Tibial artery (tissue), 4 donors: ENCODE measurements at places on chromosomes 3 and 15.
A peak's percentile ranks its signal among the peaks of the same experiment; 100 is the strongest.

DNA sequence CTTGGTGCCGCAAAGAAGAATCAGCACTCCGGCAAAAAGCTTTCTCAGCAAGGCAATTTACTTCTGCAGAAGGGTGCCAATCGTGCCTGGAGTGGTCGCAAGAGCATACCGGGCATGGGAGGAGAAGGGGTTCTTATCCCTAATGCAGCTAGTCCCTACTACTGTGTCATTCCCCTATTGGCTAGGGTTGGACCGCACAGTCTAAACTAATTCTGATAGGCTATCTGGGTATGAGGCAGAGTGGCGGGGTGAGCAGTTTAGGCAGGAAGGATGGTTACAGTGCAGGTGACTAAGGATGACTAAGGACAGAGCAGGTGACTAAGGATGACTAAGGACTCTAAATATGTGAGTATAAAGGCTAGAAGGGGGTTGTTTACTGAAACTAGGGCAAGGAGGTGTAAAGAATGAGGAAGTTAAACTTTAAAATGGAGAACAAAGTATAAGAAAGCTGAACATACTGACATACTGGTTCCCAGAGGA is 52.9 kb downstream of the PGBD4 start:
- DNase-seq: no peak

DNA sequence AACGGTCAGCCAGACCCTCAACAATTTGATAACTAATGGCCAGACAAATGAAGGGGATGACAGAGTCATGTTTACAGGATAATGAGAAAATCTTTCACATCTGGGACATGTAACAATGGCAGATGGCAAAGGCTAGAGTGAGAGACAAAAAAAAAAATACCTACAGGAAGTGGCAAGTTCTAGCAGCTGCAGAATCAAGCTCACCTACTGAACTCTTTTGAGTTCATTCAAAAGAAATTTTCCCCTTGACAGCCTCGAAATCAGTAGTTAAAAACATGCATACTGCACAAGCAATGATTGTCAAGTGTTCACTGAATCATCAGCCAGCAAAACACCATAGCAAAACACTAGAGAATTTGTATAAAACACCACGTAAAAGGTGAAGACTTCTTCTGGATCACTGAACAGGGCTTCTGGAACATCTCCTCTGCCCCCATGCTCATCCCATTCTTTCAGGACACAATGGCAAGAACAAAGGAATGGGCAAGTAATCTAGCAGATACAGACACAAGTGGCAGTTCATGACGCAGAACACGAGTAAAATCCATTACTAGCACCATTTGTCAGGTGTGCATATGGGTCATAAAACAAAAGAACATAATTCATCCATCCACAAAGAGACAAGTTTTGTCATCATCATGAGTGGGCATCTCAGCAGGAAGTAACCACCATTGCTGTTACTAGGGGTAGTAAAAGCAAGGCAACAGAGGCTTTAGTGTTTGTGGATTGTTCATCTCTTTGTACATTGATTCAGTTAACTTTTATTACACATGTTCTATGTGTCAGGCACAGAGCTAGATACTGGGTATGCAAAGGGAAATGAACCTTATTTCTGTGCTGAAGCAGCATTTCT is 13.8 kb upstream of the KCNMB2 start:
- no peak for DNase-seq

DNA sequence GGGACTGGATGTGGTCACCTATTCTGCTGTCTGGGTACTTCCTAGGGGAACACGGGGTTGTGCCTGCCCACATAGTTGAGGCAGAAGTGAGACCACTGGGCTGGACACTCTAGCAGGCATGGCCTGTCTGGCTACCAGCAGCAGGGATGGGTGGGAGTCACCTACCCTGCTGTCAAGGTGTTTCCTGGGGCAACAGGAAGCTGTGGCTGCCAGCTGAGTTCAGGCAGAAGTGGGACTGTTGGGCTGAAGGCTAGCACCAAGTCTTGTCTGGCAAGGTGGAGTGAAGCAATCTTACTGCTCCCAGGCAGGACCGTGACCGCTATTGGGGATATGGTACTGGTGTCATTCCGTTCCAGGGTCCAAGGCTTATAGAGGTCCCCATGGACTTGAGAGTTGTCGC is 20.3 kb upstream of the ZDHHC23 start:
- DNase-seq: no peak

- DNase-seq: no peak
These were observed 357.7 kb downstream of the OTOL1 start for GRCh38 chr3:161854232-161854771.

DNA sequence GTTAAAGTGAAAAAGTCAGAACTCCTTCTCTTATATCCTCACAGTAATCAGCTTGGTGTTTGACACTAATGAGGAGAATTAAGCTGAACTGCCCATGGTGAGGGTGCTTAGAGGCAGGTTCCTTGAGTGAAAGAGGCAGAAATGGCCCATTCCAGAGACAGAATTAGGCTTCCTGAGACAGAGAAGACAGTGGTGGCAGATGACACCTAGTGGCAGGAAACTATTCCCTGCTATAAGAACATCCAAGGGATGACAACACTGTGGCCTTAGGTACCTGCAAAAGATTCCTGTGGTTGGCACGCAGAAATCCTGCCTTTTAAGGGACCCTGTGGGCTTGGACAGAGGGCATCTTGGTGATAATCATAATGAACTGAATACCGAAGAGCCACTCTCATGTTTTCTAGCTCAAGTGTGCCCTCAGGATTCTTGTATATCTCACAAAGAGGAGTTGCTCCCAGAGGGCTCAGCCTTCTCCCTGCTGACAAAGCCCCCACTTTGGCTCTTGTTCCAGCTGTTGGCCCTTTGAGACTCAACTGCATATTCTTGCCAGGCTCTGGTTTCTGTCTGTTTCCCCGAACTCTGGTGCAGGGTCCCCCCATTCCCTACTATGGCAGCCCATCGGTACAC is 56.0 kb downstream of the KBTBD12 start:
- DNase-seq: no peak

DNA sequence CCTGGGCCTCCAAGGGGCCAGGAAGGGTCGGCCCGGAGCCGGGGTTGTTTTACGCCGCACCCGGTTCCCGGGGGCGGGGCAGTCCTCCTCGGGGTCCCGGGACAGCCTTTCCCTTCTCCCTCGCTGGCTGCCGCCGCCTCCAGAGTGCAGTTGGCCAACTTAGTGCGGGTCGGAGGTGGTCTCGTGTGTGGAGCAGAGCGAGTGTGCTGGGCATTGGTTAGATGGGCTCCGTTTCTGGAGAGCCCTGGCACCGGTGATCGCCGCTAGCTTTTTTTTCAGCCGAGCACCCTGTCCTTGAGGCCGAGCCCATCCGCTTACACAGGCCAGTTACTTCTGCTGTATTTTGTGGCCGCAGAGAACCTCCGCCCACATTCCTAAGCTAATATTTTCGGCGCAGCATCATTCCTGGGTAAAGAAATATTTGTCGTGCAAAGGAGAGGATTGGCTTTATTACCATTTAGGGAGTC is 585 bp downstream of the KIF23 start:
- DNase-seq: peak; percentile 40

GRCh38 chr3:64140651-64141050 is 84.6 kb downstream of the PRICKLE2 start:
- DNase-seq: no peak

GRCh38 chr15:31276596-31277298 is 49.9 kb upstream of the KLF13 start:
- DNase-seq: peak; percentile 37

GRCh38 chr3:158095111-158095813 is 11.0 kb downstream of the SHOX2 start:
- DNase-seq: no peak

DNA sequence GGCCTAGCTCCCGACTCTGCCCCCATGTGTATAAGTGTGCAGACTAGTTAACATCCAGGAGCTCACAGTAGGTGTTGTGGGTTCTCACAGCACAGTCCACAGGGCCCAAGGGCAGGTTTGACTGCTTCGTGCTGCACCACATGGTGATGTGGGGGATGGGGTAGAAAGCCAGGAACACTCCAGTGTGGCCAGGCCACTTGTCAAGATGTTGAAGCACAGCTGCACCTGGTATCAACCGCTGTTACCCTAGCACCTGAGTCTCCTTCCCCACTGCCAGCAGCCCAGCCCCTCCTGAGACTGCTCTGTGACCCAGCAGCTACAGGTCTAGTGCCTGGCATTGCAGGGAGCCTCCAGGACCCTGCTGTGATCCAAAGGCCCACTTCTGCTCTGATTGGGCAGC is 53.4 kb downstream of the CHDH start:
- no peak for DNase-seq

DNA sequence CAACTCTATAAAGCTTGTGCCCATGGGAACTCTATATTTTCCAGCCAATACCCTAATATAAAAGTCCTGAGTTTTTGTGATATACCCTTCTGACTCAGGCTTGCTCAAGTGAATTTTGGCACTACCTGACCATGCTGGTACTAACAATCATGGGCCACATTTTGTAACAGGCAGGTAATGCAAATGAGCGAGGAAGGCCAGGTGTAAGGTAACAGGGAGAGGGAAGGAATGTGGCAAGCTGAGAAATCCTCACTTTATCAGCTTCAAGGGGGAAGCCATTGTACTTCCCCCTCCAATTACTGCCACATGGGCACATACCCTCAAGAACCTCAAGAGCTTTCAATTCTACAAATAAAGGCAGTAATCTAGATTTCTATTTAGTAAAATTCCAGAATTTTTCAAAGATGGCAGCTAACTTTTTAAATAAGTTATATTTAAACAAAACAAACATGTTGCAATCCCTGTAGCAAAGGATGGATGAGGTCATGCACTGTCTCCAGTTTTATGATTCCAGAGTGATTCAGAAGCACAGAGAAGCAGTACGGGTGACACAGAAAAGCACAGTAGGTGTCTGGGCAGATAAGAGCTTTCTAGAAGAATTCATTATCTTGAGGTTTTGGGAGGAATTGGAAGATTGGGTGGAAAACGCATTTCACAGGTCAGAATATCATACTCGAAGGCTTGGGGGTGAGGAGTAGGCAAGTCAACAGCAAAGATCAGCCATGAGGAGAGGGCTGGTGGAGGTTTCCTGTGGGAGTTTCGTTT is 87.6 kb downstream of the FOXP1 start:
- no peak for DNase-seq

DNA sequence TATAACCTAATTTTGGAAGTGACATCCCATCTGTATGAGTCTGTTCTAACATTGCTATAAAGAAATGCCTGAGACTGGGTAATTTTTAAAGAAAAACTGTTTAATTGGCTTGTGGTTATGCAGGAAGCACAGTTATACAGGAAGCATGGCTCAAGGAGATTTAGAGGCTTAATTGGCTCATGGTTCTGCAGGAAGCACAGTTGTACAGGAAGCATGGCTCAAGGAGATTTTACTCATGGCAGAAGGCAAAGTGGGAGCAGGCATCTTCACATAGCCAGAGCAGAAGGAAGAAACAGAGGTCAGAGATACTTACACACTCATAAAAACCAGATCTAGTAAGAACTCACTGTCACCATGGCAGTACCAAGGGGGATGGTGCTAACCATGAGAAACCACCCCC is 193.1 kb upstream of the ADAMTS9 start:
- DNase-seq: no peak

- DNase-seq: no peak
These were observed 946.9 kb downstream of the EPHA3 start for GRCh38 chr3:90054311-90054710.

GRCh38 chr3:184568924-184569829 is 7.6 kb downstream of the EPHB3 start:
- DNase-seq: peak; percentile 87

GRCh38 chr15:47813748-47814384 is 96.6 kb downstream of the SEMA6D start:
- no peak for DNase-seq

GRCh38 chr3:36729204-36730056 is 34.9 kb downstream of the DCLK3 start:
- DNase-seq: no peak

DNA sequence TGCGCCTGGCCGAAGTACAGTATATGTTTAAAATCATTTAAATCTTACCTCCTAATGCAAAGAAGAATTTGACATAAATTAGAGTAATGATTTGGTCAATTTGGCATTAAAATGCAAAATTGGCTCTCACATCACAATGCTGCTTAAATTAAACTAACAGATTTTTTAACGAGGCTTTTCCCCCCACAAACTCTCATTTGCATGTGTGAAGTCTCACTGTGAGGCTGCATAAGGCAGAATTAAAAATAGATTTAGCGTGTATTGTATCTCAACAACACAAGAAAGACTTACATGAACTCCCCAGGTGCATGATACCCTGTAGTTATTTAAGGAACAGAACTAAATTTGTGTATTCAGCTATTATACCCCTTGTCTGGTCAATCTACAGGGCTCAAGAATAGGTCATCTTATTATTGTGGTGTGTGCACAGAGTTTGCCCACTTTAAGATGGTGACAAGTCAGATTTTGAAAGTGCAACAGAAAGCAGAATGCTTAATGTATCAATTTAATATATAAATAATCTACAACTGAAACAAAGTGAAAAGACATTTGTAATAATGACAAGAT is 897.9 kb downstream of the EPHA3 start:
- DNase-seq: no peak

DNA sequence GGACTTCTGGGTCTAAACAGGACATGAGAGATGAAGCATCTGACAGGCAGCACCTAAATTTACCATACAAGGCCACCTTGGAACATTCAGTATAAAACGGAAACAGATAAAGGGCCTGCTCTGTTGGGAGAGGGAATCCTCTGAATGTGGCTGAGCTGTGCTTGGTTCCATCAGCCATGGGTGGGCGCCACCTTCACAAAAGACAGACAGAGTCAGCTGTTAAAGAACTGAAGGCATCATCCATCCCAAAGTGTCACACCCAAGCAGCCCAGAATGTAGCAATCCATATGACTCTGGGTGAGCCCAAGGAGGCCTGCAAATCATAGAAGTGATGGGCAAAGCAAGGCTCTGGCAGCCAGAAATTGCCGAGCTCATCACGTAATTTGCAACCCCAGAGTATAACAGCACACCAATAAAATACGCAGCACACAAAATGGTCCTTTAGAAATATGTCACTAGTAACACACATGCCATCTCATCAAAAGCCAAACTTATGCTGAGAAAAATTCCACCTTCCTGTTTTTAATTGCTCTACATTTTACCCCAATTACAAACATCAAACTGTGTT is 24.8 kb upstream of the RBP1 start:
- DNase-seq: no peak

DNA sequence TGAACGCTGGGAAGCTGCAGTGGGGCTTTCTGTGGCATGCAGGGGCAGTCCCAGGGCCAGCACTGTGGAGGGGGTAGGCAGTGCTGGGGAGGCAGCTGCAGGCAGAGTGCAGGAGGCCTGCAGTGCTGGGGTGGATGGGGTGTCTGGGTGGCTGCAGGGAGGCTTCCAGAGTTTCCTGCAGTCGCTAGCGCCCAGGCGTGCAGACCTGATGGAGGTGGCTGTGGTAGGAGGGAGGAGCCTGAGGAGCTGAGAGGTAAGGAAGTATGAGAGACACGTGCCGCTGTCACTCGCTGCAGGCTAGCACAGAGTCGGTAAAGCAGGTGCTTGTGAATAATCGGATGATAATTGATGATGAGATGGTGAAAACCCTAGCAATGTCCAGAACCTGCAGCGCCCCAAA is 16.3 kb downstream of the SYNM start:
- DNase-seq: no peak

GRCh38 chr15:78402061-78402610 is 35.9 kb upstream of the IREB2 start:
- DNase-seq: no peak
